ENCODE measurements at places on chromosomes 16 and 17.

- no peak for DNase-seq
Observed at GRCh38 chr17:77320485-77321256, 179.9 kb downstream of the SEC14L1 start.

DNA sequence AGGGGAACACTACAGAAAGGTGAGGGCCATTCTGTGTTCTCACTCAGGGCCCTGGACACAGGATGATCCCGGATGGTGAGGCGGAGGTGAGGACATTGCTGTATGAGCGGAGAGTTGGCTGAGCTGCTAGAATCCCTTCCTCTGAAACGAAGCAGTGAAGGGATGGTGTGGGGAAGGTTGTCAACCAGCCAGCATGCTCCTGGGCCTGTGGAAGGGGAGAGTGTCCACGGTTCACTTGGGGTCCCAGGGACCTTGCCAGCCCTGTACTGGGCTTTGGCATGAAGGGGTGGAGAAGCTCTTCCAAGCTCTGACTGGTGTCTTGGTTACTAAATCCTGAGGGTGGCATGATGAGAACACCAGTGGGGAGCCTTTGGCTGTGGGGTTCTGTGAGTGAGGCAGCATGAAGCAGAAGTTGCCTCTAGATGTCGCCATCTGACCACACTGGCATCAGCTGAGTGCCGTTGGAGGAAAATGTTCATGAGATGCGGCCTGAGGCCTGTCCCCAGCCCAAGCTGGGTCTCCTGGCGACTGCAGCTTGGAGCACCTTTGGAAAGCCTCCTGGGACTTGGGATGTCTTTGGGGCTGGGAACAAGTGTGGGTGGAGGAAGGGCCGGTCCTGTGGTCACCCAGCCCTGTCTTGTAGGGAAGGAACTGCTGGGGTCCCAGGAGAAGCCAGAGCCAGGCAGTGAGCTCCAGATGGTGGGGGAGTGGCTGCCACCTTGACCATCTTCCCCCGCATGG, 14.8 kb downstream of the PDP2 start:
- DNase-seq: peak; percentile 64

DNA sequence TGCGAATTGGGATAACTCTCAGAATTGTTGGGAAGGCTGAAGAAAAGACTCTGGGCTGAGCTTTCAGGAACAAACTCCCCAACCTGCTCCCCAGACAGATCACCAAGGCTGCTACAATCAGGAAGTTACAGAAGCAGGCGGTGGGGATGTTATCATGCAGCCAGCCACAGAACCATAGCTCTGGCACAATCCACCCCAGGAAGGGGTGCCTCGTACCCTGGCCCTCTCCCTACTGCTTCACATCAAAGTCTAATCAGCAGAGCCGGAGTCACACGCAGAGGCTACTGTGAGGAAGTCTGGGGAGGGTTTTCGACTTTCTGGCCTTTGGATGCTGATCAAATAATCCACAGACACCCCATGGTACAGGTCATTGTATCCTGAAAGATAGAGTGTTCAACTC, 86.8 kb downstream of the NTN1 start:
- no peak for DNase-seq

DNA sequence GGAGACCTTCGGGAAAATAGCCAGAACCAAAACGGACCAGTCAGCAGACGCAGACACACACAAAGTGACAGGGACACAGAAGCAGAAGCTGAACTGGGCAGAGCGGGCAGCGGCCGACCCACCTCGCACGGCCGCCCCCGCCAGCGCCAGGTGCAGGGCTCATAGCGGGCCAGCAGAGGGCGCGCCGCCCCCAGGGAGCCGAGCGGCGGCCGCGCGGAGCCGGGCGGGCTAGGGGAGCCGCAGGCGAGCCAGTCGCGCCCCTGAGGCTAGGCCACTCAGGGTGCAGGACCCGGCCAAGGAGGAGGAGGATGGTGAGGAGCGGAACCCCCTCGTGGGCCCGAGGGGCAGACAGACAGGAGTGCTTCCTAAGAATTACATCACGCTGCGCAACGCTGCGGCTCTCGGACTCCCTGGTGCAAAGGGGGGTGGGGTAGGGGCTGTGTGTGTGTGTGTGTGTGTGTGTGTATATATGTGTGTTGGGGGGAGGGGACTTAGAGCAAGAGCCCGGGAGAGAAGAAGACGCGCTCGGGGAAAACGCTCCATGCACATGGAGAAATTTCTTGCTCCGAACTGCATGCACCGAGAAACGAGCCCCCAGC, 913 bp upstream of the NOG start:
- peak; percentile 87 for DNase-seq

DNA sequence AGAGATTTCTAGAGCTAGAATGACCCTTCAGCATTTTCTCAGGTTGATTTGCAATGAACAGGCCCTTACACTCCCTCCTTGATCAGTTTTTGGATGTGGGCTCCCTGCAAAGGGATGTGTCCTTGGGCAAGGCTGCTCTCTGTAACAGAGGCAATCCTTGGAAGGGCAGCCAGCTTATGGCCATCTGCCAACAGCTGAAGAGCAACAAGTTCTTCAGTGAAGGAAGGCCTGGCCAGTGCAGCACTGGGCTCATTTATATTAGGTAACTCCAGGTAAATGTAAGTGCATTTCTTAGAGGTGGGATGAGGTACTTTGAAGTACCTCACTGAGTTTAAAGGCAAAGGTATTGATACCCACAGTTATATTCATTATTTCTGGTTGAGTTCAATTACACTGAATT, 114.3 kb upstream of the KCNJ16 start:
- DNase-seq: no peak

DNA sequence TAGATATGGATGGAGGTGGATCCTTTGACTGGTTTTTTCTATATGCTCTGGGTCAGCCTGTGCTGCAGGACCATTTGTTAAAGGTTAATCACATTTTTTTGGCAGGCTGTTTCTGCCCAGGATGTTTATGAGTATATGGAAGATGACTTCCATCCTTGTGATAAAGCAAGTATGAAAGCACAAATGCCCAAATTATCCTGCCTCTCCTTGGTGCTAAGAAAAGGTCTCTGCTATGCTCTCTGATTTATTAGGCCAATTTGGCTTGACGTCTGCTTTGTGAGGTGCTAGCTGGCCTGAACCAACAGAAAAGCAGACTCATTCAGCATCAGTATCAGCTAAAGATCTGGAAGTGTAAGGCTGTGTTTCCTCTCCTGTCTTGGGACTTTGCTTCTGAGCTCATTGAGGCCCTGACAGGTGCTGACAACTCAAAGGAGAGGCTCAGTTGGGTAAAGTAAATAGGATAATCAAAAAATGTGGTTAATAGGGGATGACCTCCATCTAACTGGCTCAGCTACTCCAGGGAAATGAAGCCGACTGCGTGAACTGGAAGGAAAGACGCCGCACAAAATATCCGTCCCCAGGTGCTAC, 15.2 kb downstream of the ANKRD40 start:
- no peak for DNase-seq

- DNase-seq: peak; percentile 75
Observed at GRCh38 chr17:79838522-79839274, 542 bp downstream of the CBX4 start.

DNA sequence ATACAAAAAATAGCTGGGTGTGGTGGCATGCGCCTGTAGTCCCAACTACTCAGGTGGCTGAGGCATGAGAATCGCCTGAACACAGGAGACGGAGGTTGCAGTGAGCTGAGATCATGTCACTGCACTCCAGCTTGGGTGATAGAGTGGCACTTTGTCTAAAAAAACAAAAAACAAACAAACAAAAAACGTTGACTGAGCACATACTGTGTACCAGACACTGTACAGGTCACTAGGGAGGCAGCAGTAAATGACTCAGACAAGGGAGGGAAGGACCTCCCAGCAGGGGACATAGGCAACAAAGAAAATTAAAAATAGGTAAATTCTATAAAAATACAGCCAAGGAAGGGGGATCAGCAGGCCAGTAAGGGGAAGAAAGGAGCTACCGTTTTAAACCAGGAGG, 64.3 kb downstream of the SOCS1 start:
- no peak for DNase-seq

DNA sequence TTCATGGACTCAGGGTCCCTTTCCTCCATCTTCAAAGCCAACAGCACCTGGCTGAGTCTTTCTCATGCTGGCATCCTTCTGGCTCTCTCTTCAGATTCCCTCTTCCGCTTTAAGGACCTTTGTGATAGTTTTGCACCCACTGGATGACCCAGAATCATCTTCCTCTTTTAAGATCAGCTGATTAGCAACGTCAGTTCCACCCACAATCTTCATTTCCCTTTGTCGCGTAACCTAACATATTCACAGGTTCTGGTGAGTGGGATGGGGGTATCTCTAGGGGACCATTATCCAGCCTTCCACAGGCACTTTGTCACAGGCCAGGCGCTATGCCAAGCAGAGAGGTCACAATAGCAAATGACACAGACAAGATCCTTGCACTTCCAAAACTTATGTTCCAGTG, 593.8 kb downstream of the MAF start:
- no peak for DNase-seq

DNA sequence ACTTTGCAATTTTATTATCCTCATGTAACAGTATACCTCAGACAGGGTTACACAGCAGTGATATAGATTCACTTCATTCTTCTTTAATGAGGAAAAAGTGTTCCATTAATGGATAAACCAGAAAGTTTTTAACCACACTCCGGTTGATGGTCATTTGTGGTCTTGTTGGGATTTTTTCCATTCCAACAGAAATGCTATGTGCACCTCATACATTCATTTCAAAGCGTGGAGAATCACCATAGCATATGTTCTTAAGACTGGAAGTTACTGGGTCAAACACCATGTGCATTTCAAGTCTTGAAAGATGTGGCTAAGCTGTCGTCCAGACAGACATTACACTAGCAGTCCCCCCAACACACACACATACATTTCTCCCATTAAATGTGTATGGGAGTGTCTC, 245.8 kb upstream of the CDH5 start:
- DNase-seq: no peak

DNA sequence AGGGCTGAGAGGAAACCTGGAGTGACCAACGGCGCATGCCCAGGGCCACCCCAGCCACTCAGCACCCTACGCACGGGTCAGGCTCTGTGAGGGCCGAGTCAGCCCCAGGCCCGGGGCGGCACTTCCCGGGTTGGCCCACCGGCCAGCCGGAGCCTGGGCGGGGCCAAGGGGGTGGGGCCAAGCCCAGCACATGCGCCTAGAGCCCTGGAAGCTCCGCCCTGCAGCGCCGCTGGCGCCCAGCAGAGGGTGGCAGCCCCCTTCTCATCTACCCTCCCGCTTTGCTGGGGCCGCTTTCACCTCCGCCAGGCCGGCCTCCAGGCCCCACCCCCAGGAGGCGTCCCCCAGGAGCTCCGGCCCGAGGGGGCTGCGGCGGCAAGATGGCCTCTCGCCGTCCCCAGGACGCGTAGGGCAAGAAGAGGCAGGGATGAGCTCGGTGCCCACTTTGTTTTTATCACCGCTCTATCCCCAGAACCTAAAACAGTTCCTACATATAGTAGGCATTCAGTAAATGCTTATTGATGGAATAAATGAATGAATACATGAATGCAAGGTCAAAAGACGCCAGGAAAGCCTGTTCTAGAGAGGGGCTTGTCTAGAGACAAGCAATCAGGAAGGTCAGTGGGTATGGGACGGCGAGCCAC, 31.3 kb downstream of the MYO18A start:
- peak; percentile 98 for DNase-seq

- DNase-seq: no peak
Observed at GRCh38 chr17:55730808-55731207, 8.1 kb upstream of the TMEM100 start.

GRCh38 chr17:63774969-63775265, 947 bp downstream of the DDX42 start:
- DNase-seq: no peak

DNA sequence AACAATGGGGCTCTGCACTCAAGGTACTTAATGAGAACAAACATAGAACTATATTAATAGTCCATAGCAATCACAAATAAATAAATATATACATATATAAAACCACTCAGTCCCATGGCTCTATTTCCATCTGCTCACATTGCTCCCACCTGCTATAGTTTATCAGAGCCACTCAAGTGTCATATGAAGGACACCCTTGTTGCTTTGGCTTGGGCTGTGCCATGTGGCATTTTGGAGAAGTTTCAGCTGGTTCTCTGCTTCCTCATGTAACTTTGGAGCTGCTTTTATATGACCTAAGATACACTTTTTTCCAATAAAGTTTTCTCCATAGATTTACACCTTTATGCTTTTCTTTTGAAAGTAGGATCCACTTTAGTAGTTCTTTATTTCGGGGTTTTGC, 126.4 kb downstream of the KCNJ2 start:
- no peak for DNase-seq

DNA sequence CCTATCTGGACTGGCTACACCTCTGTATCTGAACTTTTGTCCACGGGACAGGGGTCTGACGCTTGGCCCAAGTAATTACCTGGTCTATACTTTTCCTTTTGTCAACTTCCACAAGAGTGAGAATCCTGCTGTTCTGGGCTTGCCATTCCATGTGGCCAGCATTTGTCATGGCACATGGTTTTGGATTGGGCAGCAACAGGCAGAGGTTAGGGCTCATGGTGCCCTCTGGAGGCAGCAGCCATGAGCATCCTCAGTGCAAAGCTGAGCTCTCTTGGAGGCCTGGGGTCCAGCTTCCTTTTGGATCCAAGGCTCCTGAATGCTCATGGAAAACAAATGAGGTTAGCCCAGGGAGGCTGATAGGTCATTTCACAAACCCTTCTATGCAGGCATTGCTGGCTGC, 7.5 kb upstream of the EDC4 start:
- no peak for DNase-seq

GRCh38 chr17:81487487-81488275, 24.9 kb downstream of the ACTG1 start:
- DNase-seq: peak; percentile 91

DNA sequence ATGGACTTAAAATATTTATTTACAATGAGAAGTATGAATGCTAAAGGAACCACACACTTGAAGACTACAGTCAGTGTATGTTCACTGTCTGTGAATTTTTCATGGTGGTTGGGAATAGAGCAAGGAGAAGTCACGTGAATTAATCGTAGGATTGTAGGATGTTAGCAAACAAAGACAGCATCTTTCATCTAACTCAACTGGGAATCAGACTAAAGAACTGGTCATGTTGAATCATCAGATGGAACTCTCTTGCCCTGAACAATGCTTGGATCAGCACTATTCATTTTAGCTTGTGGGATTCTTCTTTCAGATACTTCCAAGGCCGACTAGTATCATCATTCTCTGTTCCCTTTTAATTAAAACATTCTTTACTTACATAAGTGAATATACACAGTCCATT, 18.1 kb downstream of the KCNJ2 start:
- DNase-seq: no peak

GRCh38 chr16:649631-650030, 466 bp downstream of the WDR90 start:
- DNase-seq: no peak

GRCh38 chr17:30274887-30275286, 16.9 kb downstream of the BLMH start:
- DNase-seq: no peak

- DNase-seq: no peak
Observed at GRCh38 chr16:71201556-71201955, 29.0 kb downstream of the HYDIN start.
